ENCODE measurements at places on chromosomes 11 and 22.

DNA sequence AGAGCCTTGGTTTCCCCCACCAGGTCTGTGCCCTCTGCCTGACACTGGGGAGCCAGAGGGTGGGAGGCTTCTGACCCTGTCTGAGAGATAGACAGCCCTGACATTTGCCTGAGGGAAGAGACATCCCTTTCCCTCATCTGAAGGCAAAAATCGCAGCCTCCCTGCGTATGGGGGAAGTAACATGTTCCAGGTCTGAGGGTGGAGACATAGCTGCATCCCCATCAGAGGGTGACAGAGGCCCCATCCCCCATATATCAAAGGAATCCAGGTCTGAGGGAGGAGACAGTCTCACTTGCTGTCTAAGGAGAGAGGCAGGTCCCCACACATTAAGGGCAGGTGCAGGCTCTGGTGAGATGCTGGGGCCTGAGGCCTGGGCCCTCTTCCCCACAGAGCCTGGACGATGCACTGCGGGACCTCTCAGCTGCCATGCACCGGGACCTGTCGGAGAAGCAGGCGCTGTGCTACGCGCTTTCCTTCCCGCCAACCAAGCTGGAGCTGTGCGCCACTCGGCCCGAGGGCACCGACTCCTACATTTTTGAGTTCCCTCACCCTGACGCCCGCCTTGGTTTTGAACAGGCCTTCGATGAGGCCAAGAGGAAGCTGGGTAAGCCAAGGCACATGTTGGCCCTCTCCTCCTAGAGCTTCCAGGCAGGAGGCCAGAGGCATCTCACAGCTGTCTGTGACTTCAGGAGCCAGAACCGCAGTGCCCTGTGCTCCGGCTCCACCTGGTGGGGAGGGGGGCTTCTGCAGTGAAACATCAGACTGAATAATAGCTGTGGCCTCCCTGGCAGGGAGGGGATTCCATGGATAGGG lies 16.1 kb upstream of the RELT start:
- DNase-seq, result no peak

DNA sequence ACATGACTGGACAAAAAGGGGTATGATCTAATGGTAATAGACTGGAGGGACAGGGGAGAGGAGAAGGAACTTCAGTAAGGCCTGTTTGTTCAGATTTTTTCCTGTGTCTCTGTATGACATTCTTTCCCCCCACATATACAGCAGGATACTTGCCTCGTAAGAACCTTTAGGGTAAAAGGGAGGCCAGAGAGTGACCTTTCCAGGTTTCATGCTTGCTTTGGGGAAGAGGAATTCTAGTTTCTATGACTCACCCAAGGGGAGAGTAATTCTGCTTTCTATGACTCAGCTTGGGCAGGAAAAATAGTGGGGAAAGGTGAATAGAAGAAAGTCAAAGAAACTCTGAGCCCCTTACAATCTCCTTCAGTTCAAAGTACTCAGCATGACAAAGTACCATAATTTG lies 457.0 kb downstream of the DLG2 start:
- DNase-seq, result no peak

GRCh38 chr11:97687111-97687510 lies 1297.3 kb downstream of the JRKL start:
- no peak for DNase-seq

DNA sequence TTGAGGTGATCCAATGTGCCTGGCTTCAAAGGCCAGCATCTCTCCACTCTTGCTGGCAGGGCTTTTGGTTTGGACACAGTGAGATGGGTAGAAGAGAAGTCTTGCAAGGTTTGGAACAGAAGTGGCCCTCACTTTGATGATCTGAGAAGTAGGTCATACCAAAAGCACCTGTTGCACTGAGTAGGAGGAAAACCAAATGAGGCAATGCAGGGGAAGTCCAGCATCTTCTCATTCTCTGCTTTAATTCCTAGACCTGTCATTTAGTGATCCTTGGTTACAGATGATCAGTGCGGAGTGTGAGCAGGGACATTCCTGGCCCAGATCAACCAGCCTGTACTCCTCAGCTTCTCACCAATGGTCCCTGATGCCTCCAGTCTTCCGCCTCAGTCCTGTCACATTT lies 990.5 kb downstream of the OPCML start:
- no peak for DNase-seq

- no peak for DNase-seq
Measured at GRCh38 chr11:131025020-131025419, 108.7 kb upstream of the SNX19 start.

GRCh38 chr11:3010521-3011275 lies 18.6 kb upstream of the NAP1L4 start:
- DNase-seq, result no peak

- no peak for DNase-seq
Measured at GRCh38 chr22:30535182-30535581, 11.4 kb downstream of the SEC14L6 start.

DNA sequence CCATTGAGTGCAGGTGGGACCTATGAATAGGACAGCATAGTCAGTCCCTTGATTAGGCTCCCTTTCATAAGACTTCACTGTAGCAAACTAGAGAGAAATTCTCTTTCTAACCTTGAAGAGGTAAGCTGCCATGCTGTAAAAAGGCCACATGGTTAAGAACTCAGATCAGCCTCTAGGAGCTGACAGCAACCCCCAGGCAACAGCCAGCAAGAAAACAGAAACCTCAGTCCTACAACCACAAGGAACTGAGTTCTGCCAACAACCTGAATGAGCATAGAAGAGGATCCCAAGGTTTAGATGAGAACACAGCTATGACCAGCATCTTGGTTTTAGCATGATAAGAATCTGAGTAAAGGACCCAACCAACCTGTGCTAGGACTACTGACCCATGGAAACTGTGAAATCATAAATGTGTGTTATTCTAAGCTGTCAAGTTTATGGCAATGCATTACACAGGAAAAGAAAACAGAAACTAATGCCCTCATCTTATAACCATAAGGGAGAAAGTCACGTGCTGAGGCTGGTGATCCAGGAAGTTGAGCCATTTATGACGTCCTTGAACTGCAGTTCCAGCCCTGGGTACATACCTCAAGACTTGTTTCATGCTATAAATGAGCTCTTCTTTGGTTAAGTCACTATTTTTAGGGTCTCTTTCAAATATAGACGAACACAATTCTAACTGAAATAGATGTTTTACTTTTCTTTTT lies 43.3 kb downstream of the RAB38 start:
- no peak for DNase-seq

- no peak for DNase-seq
Measured at GRCh38 chr11:15534266-15534665, 419.5 kb downstream of the INSC start.

GRCh38 chr22:39179401-39179827 lies 26.9 kb upstream of the CBX7 start:
- no peak for DNase-seq

DNA sequence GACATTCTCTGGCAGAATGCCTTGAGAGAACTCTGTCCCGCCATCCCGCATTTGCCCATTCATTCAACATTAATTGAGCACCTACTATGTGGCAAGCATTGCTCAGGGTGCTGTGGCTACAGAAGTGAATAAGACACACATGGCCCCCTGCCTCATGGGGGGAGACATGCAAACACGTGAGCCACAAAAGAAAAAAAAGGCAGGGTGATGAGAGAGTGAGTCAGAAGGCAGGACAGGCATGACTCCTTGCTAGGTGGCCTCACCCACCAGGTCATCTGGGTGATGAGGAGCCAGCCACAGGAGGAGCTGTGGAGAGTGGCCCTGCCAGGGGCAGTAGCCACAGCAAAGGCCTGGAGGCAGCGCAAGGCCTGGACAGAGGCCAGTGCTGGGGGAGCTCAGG lies 4.9 kb downstream of the CHRM4 start:
- no peak for DNase-seq

GRCh38 chr11:122633219-122633829 lies 22.2 kb upstream of the UBASH3B start:
- no peak for DNase-seq

DNA sequence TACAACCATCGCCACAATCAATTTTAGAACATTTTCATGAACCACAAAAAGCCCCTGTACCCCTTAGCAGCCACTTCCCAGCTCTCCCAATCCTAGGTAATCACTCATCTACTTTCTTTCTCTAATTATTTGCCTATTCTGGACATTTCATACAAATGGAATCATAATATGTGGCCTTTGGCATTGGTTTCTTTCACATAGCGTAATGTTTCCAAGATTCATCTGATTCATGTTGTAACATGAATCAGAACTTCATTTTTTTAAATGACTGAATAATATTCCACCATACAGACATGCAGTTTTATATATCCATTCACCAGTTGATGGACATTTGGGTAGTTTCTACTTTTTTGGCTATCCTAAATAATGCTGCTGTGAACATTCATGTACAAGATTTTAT lies 56.2 kb upstream of the RCN1 start:
- no peak for DNase-seq

GRCh38 chr11:123797541-123797940 lies 8.6 kb downstream of the OR6M1 start:
- peak; percentile 21 for DNase-seq

- DNase-seq, result no peak
Measured at GRCh38 chr11:133955945-133956421, 785 bp downstream of the IGSF9B start.

DNA sequence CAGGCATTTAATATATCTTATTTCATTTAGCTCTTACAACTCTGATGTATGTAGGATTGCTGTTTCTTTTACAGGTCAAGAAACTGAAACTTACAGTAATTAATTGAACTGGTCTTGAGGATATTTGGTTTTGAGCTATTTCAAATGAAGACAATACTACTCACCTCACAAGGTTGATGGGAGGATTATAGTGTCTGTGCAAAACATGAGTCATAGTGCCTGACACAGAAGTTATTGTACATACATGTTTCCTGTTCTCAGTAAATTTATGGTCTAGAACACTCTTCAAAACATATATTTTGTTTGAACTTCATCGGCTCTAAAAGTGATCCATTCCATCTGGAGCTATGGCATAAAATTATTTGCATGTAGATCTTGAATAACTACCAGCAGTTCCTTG lies 61.9 kb downstream of the CECR2 start:
- no peak for DNase-seq

DNA sequence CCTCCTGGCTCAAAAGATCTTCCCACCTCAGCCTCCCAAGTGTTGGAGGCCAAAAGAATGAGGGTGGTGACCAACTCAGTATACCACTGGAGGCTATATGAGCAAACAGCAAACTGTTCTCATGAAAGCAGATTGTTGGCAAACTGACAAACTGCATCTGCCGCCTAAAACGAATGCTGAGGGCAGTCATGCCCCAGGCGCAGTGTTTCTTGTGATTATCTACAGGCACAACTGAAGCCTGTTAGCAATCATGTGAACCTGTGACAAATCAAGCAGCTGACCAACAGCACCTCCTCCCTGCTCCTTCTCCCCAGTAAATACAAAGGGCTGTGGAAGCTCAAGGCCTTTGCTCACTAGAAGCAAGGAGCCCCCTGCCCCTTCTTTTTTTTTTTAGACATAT lies 47.8 kb downstream of the BTBD10 start:
- no peak for DNase-seq

DNA sequence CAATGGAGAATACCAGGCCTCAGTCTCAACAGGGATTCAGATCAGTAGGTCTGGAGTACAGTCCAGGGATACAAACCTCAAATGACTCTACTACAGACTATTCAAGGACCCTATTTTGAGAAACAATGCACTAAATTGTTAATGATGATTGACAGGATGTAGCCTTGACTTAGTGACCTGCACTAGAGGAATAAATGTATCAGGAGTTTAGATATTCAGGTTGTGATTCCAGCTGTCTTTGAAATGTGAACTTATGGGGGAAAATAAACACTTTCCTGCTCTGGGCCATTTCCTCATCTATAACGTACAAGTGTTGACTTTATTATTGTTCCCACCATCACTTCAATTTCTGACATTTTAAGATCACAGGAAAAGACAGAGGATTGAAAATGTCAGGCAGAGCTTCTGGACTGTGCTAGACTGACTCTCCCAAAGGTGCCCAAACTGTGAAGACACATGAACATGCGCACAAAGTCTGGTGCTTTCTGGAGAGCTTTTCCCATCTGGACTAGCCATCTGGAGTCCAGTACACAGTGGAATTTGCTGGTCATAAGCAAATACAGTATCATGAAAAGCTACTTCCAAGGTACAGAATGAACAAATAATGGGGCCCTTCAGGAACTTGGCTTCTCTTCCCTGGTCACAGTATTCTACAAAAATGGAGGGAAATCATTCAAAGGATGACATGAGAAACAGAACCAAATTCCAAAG lies 110.4 kb downstream of the USP35 start:
- DNase-seq, result no peak

DNA sequence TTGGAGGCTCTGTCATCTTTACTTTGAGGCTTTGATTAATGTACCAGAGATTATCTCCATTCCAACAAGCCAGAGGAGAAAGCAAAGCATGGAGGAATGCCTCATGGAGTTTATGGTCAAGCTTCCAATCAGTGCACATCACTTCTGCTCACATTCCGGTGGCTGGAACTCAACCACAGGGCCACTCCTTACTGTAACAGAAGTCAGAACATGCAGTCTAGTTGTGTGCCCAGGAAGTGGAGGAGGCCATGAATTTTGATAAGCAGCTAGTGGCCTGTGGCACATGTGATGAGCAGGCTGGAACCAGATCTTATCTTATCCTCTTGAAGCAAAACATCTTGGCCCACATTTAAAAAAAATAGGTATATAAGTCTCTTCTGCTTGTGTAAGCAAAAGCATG lies 258.9 kb upstream of the ARHGAP20 start:
- no peak for DNase-seq

DNA sequence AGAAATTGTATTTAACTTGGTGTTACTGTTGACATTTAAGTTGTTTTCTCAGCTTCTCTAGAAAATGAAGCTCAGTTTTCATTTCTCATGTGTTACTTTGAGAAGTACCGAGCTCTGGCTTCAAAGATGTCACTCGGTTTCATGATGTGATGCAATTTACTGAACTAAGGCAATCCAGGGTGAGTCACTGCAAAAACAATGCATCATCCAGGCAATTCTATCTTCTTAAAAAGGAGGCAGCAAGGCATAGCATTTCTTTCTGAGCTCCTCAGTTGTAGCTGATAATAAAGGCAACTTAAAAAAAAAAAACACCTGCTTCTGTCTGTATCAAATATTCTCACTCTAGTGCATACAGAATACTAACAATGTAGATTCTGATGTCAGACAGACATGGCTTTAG lies 91.1 kb upstream of the KCNA4 start:
- no peak for DNase-seq

- peak; percentile 12 for DNase-seq
Measured at GRCh38 chr11:45444796-45445195, 158.7 kb upstream of the SYT13 start.

- no peak for DNase-seq
Measured at GRCh38 chr11:45794169-45794568, 10.8 kb upstream of the SLC35C1 start.

All from body of pancreas (tissue), 4 donors.